Thymus (tissue), 14 donors: ENCODE measurements at places on chromosomes 7 and 10. TPM values are rescaled to one million over a fixed set of nuclear protein-coding genes. Genes with fewer than 3 reads are reported as not detected.

- no peaks in the 10 kb centered on the region for H3K4me1 ChIP-seq
- DNase-seq: no peak
- no peaks in the 10 kb centered on the region for H3K27me3 ChIP-seq
- no peaks in the 10 kb centered on the region for H3K36me3 ChIP-seq
- no peak overlapping the region for H3K4me3 ChIP-seq
Measured at GRCh38 chr7:47833211-47833610, 115.1 kb downstream of the PKD1L1 start.

GRCh38 chr7:124074007-124074406 lies 41.1 kb upstream of the TMEM229A start:
- no peaks in the 10 kb centered on the region for H3K36me3 ChIP-seq
- no peaks in the 10 kb centered on the region for H3K4me1 ChIP-seq
- no peak overlapping the region for H3K4me3 ChIP-seq
- no peak overlapping the region for H3K27ac ChIP-seq
- H3K27me3 ChIP-seq: no peaks in the 10 kb centered on the region

- no peaks in the 10 kb centered on the region for H3K27me3 ChIP-seq
- peaks cover 8% of the 10 kb centered on the region for H3K4me1 ChIP-seq
- no peak overlapping the region for H3K4me3 ChIP-seq
- no peak overlapping the region for H3K27ac ChIP-seq
- peak; percentile 39 for DNase-seq
Measured at GRCh38 chr7:30800785-30801252, 29.6 kb downstream of the MINDY4 start.

- H3K4me1 ChIP-seq: peaks cover 30% of the 10 kb centered on the region
- DNase-seq: peak; percentile 79
Measured at GRCh38 chr10:13787015-13787421, 200.3 kb downstream of the PRPF18 start.

DNA sequence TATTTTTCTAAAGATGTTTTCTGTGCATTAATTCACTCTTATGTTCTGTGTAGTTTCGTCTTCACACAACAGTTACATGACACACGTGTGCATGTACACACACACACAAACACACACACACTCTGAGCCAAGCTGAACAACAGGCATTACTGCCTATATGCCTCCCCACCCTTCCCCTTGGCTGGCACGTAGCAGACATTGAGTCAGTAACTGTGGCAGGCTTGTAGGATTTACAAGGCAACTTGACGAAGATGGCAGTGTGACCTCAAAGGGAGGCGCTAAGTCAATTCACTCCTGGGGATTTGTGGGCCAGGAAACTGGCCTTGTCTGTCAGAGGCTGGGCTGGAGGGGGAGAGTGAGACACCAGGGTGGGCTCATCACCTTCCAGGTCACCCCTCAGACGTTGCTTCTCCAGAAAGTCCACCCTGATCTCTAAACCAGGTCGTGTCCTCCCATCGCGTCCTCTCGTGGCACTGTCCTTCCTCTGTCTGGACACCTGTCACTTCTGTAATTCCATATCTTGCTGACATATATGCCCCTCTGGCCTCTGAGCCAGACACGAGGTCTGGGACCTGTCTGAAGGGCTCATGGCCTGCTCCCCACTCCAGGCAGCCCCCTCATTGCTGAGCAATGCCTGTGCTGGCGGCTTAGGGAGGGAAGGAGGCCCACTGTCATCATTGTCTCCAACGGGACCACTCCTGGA lies 41.1 kb upstream of the INPP5A start:
- H3K27ac ChIP-seq: no peak overlapping the region

- no peak overlapping the region for H3K4me3 ChIP-seq
- H3K27ac ChIP-seq: no peak overlapping the region
- no peaks in the 10 kb centered on the region for H3K36me3 ChIP-seq
- no peaks in the 10 kb centered on the region for H3K4me1 ChIP-seq
Measured at GRCh38 chr7:4079956-4080355, 602.1 kb upstream of the FOXK1 start.

GRCh38 chr10:119917777-119918176 lies 25.2 kb downstream of the SEC23IP start:
- H3K4me3 ChIP-seq: no peak overlapping the region
- no peak overlapping the region for H3K27ac ChIP-seq
- no peaks in the 10 kb centered on the region for H3K4me1 ChIP-seq
- DNase-seq: no peak
- no peaks in the 10 kb centered on the region for H3K27me3 ChIP-seq

DNA sequence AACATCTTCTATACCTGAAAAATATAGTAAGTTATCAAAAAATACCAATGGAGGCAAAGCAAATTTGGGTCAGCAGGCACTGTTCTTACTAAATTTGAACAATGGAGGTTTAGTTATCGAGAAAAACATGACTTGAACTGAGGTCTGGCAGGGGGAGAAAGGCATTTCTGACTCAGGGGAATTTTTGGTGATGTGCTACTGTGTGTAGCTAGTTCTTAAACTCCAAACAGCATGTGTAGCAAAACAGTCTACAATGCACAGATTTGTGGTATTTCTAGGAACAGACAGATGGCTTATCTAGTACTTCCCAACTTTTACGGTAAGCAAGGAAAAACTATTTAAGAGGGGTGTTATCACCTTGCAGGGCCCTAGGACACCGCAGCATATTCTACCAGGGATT lies 311.6 kb upstream of the LRRN3 start:
- no peaks in the 10 kb centered on the region for H3K4me1 ChIP-seq
- no peaks in the 10 kb centered on the region for H3K27me3 ChIP-seq
- DNase-seq: no peak
- H3K4me3 ChIP-seq: no peak overlapping the region
- no peak overlapping the region for H3K27ac ChIP-seq
- no peaks in the 10 kb centered on the region for H3K36me3 ChIP-seq

DNA sequence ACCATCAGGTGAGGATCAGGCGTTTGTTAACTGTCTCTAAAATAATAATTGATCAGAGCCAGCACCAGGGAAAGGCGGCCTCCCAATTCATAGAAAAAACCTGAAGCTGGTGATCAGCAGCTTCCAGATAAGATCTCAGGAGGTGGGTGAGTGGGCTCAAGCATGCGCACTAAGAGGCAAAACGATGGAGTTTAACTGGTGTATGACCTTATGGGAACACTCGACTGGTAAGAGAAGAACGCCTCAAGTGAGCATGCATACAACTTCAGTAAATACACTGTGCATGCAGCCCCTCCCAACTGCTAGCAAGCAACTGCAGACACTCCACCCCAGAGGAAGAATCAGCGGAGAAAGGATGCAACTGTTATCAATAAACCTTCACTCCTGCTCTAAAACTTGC lies 18.1 kb downstream of the RAPGEF5 start:
- no peak for DNase-seq
- H3K4me3 ChIP-seq: no peak overlapping the region

DNA sequence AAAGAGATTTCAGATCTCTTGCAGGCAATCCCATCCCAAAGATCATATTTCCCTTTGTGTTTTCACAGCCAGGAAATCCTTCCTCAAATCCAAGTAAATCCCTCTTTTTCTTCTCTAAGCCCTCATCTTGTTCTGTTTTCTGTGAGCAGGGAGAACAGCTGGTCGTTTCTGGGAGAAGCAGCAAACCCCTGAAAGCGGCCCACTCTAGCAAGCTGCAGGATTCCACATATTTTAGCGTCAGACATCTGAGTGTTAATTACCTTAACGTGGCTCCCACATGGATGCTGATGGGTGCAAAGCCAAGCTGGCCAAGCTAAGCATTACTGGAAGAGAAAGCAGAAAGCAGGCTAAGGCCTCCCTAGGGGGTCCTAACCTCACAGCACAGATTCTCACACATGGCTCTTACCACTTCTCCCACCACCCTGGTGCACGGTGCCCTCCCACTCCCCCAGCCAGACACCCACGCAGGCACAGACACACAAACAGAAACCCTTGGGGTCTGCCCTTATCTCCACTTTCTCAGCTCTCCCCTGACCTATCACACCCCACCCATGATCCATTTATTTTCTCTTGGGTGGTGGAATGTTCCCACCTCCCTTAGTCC lies 551.0 kb upstream of the AUTS2 start:
- no peaks in the 10 kb centered on the region for H3K27me3 ChIP-seq
- H3K36me3 ChIP-seq: no peaks in the 10 kb centered on the region
- H3K27ac ChIP-seq: no peak overlapping the region
- DNase-seq: no peak
- H3K4me1 ChIP-seq: no peaks in the 10 kb centered on the region

GRCh38 chr7:36032361-36032818 lies 120.7 kb upstream of the EEPD1 start:
- H3K27me3 ChIP-seq: no peaks in the 10 kb centered on the region
- no peak for DNase-seq
- H3K36me3 ChIP-seq: no peaks in the 10 kb centered on the region
- H3K4me3 ChIP-seq: no peak overlapping the region

- no peak overlapping the region for H3K4me3 ChIP-seq
- no peaks in the 10 kb centered on the region for H3K36me3 ChIP-seq
- H3K27ac ChIP-seq: no peak overlapping the region
- H3K4me1 ChIP-seq: no peaks in the 10 kb centered on the region
- H3K27me3 ChIP-seq: no peaks in the 10 kb centered on the region
Measured at GRCh38 chr10:94138391-94138790, 144.7 kb downstream of the PLCE1 start.

DNA sequence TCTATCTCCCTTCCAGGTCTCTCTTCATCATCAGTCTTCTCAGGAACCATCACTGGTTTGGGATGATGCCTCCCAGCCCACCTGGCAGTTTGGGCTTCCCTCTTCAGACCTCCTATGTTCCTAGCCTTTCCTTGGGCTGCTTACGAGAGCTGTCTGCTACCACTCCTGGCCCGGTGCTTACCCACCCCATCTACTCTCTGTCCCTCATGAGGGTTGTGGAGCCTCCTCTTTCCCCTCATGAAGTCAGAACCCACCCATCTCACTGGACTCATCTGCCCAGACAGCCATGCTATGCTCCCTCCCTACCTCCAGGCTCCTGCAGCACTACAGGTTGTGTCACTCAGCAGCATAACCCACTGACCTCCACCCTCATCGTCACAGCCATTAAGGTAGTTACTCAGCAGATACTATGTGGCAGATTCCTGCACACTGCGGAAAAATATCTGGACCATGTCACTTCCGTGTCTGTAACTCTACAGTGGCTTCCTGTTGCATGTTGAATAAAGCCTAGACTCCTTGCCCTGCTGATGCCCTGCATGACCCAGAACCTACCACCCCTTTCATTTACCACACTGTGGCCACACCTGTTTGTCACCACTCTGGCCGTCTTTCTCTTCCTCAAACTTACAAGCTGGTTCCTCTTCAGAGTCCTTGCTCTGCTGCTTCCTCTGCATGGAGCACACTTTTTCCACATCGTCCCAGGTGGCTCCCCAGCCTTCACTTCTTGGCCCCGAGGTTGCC lies 2.0 kb downstream of the DBNL start:
- H3K27ac ChIP-seq: peak overlapping the region; percentile 67
- no peak overlapping the region for H3K4me3 ChIP-seq
- peaks cover 28% of the 10 kb centered on the region for H3K4me1 ChIP-seq
- H3K36me3 ChIP-seq: peaks cover 43% of the 10 kb centered on the region
- no peak for DNase-seq

DNA sequence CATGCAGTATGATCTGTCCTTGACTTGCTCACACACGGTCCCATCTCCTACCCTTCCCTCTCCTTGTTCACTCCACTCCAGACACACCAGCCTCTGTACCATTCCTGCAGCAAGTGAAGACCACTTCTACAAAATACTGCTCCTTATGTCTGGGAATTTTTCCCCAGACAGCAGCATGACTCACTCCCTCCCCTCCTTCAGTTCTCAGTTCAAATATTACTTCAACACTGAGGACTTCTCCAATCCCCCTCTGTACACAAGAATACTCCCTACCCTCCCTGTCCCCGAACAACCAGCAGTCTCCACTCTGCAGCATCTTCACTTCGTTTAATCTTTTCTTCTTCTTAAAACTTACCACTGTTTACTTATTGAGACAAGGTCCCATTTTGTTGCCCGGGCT lies 474.0 kb downstream of the GPAM start:
- no peak overlapping the region for H3K27ac ChIP-seq
- no peaks in the 10 kb centered on the region for H3K4me1 ChIP-seq
- no peak for DNase-seq
- no peaks in the 10 kb centered on the region for H3K27me3 ChIP-seq

GRCh38 chr10:113169111-113169510 lies 219.1 kb downstream of the TCF7L2 start:
- peaks cover 3% of the 10 kb centered on the region for H3K4me1 ChIP-seq
- no peaks in the 10 kb centered on the region for H3K27me3 ChIP-seq
- no peaks in the 10 kb centered on the region for H3K36me3 ChIP-seq
- no peak overlapping the region for H3K4me3 ChIP-seq
- DNase-seq: no peak

GRCh38 chr7:25788371-25788770 lies 363.6 kb upstream of the NFE2L3 start:
- H3K4me3 ChIP-seq: no peak overlapping the region
- no peak for DNase-seq
- no peaks in the 10 kb centered on the region for H3K4me1 ChIP-seq
- no peaks in the 10 kb centered on the region for H3K36me3 ChIP-seq

GRCh38 chr10:4467481-4467880 lies 358.5 kb upstream of the AKR1E2 start:
- DNase-seq: no peak
- no peak overlapping the region for H3K27ac ChIP-seq
- no peaks in the 10 kb centered on the region for H3K36me3 ChIP-seq
- H3K4me1 ChIP-seq: no peaks in the 10 kb centered on the region
- H3K4me3 ChIP-seq: no peak overlapping the region

DNA sequence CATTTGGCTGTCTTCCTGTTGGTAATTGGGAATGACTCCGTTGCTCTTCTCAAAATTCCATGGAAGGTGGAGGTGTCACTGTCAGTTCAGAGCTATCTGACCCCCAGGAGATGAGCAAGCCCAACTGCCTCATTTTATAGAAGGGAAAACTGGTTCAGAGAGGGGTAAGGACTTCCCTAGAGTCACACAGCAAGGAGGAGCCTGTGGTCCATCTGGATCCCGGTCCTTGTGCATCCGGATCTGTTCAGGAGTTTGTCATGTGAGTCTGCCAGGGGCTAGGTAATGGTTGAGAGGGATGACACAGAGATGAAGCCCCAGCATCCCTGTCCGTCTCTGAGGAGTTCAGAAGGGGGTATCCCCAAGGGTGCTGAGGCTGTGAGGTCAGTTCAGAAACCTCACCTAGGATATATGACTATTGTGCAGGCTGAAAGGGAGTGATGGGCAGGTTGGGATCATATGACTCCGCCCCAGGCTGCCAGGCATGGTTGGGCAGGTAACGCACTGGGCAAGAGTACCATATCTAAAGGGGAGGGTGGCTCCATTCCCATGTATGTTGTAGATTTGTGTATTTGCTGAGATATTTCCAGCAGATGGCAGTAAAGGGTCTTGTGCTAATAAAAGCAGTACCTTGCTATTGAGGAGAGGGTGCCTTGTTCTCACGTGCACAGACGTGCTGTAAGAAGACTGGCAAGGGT lies 16.0 kb upstream of the SLC29A3 start:
- H3K36me3 ChIP-seq: peaks cover 3% of the 10 kb centered on the region
- DNase-seq: peak; percentile 30
- no peaks in the 10 kb centered on the region for H3K4me1 ChIP-seq
- no peak overlapping the region for H3K4me3 ChIP-seq

GRCh38 chr10:120793088-120793487 lies 58.1 kb upstream of the WDR11 start:
- no peak overlapping the region for H3K27ac ChIP-seq
- no peaks in the 10 kb centered on the region for H3K36me3 ChIP-seq
- no peak for DNase-seq
- no peak overlapping the region for H3K4me3 ChIP-seq

GRCh38 chr7:28623863-28624262 lies 211.5 kb downstream of the CREB5 start:
- H3K4me1 ChIP-seq: no peaks in the 10 kb centered on the region
- H3K4me3 ChIP-seq: no peak overlapping the region
- no peak overlapping the region for H3K27ac ChIP-seq
- DNase-seq: no peak
- no peaks in the 10 kb centered on the region for H3K27me3 ChIP-seq

The C7orf57 gene
- 0.05 TPM for total RNA-seq

The FZD1 gene
- total RNA-seq: 1.4 TPM

The PTPN20 gene
- 1.2 TPM for total RNA-seq

The STAMBPL1 gene
- 20.5 TPM for total RNA-seq
